ELR (cell line): ENCODE measurements at places on chromosomes 2 and 18.

DNA sequence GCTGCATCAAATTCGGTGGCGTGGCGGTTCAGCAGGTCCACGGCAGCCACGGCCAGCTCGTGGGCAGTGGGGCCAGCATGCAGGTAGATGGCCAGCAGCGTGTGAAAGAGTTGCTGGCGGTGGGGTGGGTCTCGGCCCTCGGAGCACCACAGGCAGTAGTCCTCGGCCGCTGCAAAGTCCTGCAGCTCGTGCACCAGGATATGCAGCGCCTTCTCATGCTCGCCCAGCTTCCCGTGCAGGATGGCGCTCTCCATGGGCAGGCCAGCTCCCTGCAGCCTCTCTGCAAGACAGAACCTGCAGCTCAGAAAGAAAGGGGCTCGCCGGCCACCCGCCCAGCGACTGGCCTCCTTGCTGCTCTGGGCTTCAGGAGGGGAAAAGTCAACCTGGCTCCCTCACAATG, 27.9 kb downstream of the GPR45 start:
- no peak for DNase-seq

DNA sequence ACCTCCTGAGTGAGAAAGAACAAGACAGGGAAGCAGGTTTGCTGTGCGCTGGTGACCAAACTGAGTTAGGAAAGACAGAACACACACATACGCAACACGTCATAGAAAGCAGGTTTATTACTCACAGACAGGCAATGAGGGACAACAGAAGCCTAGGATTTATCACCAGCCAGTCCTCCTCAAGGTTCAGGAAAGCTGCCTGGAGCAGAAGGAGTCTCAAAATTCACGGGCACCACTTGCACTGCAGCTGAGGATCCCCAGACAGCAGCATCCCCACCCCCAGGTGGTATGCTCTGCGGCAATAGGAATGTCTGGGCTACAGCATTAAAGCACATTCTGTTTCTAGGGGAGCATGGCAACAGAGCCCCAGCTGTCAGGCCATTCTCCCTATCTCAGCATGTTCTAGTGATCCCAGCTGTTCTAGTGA, 284.4 kb upstream of the RGPD4 start:
- no peak for DNase-seq

- DNase-seq, result peak; percentile 67
These were observed 17.0 kb downstream of the TTLL4 start for GRCh38 chr2:218727502-218728165.

GRCh38 chr18:44473394-44474066, 207.2 kb upstream of the SETBP1 start:
- no peak for DNase-seq

DNA sequence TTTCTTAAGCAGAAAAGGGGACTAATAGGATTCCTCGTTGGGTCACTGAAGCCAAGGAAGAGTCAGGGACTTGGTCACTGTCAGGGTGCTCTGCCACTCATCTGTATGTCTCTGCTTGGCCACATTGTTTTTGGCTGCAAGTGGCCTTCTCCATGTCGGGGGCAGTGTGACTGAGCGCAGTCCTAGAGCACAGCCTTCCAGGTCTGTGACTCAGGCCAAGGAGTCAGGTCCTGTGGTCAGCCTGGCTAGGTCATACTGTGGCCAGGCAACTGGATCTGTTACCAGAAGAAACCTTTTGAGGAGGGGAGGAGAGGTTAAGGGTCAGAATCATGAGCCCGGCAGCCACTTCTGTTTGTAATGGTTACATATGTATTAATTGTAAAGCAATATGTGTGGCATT, 61.3 kb downstream of the GALNT1 start:
- peak; percentile 51 for DNase-seq

DNA sequence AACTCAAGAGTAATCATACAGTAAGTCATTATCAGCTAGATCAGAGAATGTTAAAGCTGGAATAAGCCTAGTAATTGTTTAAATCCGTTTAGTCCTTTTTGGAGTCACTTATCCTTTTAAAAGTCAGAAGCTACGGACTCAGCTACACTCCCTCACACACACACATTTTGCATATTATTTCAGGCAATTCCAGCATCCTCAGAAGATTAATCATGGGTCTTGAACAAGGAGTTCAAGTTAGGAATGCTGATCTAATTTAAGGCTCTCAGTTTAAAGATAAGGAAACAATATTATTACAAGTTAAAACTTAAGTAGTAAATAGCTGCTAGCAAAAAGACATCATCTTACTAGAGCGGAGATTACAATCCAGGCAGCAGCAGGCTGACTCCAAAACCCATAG, 74.3 kb downstream of the GTF3C3 start:
- DNase-seq, result no peak

GRCh38 chr18:61057443-61057842, 275.8 kb upstream of the CDH20 start:
- no peak for DNase-seq
